Daoy (cell line): ENCODE measurements at places on chromosomes 3 and 15. TPM values are rescaled to one million over a fixed set of nuclear protein-coding genes. Genes with fewer than 3 reads are reported as not detected.

Gene ZPLD1
- total RNA-seq: 0.06 TPM in 1 of 2 replicates, not detected in the other

Gene SUSD5
- 2.3 and 5.9 TPM in 2 replicates for total RNA-seq

Gene RLBP1
- not detected in 2 replicates for total RNA-seq

Gene GHSR
- not detected in 2 replicates for total RNA-seq

Gene GRIP2
- not detected in 2 replicates for total RNA-seq

Gene C3orf62
- total RNA-seq: 0.74 and 0.86 TPM in 2 replicates

Gene IMPG2
- 0.21 TPM in 1 of 2 replicates, not detected in the other for total RNA-seq

Gene LINGO1
- 0.11 TPM in 1 of 2 replicates, not detected in the other for total RNA-seq

Gene CCR8
- total RNA-seq: not detected in 2 replicates

Gene COPG1
- 215 and 218 TPM in 2 replicates for total RNA-seq

Gene FOXL2
- 8.0 and 9.0 TPM in 2 replicates for total RNA-seq

Gene MAGEL2
- 0.74 and 0.77 TPM in 2 replicates for total RNA-seq

Gene CAPN7
- 34.1 and 46.3 TPM in 2 replicates for total RNA-seq

Gene AMT
- 0.06 TPM in 1 of 2 replicates, not detected in the other for total RNA-seq

Gene CPB1
- not detected in 2 replicates for total RNA-seq

Gene GOLGA8G
- total RNA-seq: 0.21 TPM in 1 of 2 replicates, not detected in the other

Gene IL5RA
- total RNA-seq: 0.80 TPM in 1 of 2 replicates, not detected in the other

Gene DPPA2
- 0.34 and 0.68 TPM in 2 replicates for total RNA-seq

Gene P2RY1
- total RNA-seq: under 0.01 and 0.03 TPM in 2 replicates

Gene CLASP2
- 18.6 and 71.6 TPM in 2 replicates for total RNA-seq

Gene APBA2
- total RNA-seq: 21.5 and 27.5 TPM in 2 replicates

Gene WNT7A
- 0.09 and 0.29 TPM in 2 replicates for total RNA-seq

Gene ZNF445
- total RNA-seq: 2.6 and 4.9 TPM in 2 replicates

Gene SI
- not detected in 2 replicates for total RNA-seq

Gene IL1RAP
- 11.3 and 11.8 TPM in 2 replicates for total RNA-seq

Gene ZIC1
- total RNA-seq: 10.3 and 19.5 TPM in 2 replicates

Gene TMEM266
- not detected in 2 replicates for total RNA-seq

Gene TAGLN3
- total RNA-seq: 0.80 and 5.1 TPM in 2 replicates

Gene THOC7
- total RNA-seq: 67.1 and 80.0 TPM in 2 replicates

Gene BTLA
- total RNA-seq: not detected in 2 replicates
